ENCODE measurements at places on chromosomes 13 and 19.

GRCh38 chr13:110665491-110666254 is 40.2 kb downstream of the CARS2 start:
- no peak for DNase-seq

GRCh38 chr13:106532111-106532929 is 3.1 kb downstream of the EFNB2 start:
- DNase-seq: peak; percentile 54

DNA sequence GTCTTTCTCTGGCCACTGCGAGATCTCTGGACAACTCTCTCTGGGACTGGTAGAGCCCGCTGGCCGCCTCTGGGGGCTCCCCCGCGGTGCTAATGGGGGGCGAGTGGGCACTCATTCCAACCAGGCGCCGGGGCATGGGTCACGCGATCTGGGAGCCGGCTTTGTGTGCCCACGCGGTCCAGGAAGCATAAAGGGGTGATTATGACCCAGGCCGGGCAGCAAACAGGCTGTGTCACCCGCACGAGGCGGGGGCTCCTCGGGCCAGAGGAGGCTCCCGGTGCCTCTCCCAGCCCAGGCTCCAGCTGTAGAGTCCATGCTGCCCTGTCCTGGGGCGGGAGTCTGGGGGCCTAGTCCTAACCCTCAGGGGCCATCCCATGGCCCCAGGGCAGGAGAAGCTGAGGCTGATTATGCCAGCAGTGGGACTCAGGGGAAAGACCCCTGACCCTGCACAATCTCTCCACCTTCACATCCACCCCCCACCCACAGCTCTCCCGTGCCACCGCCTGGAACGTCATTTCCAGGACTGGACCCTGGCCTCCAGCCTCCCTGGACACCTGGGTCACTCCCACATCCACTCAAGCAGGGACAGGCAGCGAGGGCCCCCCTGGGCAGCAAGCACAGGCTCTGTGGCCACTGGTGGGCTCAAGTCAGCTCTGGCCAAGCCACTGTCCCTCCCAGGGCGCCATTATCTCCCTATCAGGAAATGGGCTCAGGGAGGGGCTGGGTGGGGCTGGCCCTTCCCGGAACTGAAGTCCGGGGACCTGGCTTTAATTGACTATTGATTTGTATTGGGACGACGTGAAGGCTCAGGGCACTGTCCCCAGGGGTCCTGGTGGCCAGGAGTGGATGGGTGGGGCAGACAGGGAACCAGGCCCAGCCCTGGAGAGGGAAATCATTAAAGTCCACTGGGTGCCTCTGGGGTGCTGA is 50.0 kb downstream of the PTPRS start:
- no peak for DNase-seq

- peak; percentile 24 for DNase-seq
Measured at GRCh38 chr13:47420020-47420419, 523.2 kb upstream of the HTR2A start.

GRCh38 chr19:38173291-38174041 is 50.6 kb downstream of the DPF1 start:
- DNase-seq: peak; percentile 98

GRCh38 chr19:17125728-17126677 is 50.4 kb downstream of the MYO9B start:
- DNase-seq: no peak

- DNase-seq: peak; percentile 62
Measured at GRCh38 chr19:2661615-2662014, 40.9 kb downstream of the GNG7 start.

- DNase-seq: no peak
Measured at GRCh38 chr13:23787464-23787863, 101.7 kb downstream of the MIPEP start.

- DNase-seq: no peak
Measured at GRCh38 chr13:43339145-43339804, 315.9 kb downstream of the DNAJC15 start.

DNA sequence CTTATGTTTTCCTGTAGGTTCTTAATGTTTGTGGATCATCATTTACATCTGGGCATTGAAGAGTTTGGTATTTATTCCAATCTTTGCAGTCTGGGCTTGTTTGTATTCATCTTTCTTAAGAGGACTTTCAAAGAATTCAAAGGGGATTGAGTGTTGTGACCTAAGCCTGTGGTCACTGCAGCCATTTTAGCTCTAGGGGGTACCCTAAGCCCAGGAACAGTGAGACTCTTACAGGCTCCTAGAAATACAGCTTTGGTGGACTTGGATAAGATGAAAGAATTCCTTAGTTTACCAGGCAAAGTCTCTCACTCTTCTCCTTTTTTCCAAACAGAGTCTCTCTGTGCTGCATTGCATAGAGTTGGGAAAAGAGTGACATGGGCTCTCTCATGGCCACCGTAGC is 2539.0 kb upstream of the PCDH20 start:
- no peak for DNase-seq

- no peak for DNase-seq
Measured at GRCh38 chr13:98937911-98938381, 39.9 kb downstream of the DOCK9 start.

DNA sequence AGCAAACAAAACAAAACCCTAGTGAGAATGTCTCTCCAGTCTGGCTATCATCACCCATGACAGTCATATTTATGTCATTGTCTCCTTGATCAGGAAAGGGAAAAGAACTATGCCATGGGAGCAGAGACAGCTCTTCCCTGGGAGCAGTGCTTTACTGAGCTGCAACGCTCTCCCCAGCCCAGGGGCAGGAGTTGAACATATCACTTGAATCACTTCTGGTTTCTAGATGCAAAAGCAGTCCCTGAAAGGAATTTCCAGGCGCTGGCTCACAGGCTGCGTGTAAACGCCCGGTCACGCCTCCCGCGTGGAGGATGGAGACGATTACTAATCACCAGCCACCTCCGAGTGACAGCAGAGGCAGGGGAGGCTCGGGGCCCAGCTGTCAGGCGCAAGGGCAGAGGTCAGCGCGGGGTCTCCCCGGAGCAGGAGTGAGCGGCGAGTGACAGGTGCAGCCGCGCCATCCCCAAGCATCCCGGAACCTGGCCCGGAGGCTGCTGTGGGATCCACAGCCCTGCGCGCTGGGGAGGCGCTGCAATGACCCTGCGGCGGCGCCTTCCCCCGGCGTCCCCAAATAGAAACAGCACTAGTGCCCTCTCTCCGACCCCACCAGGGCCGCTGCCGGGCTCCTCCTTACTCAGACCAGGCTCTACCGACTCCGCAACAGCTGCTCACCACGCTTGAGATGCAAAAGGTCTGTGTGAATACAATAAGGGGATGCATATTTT is 23.5 kb upstream of the DCLK1 start:
- no peak for DNase-seq

DNA sequence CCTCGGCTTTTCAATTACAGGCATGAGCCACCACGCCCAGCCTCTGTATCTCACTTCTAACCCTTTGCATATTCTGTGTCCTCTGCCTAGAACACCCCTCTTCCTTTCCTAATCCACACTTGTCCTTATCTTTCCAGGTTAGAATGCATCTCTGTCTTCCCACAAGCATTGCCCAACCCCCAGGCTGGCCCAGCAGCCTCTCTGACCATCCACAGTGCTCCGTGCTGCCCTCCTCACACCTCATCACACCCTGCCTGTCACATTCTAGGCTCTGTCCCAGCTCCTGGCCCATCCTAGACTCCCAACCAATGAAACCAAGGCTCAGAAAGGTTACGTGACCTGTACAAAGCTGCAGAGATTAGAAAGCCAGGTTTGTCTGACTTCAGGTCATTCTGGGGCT is 11.3 kb downstream of the JAK3 start:
- DNase-seq: no peak

DNA sequence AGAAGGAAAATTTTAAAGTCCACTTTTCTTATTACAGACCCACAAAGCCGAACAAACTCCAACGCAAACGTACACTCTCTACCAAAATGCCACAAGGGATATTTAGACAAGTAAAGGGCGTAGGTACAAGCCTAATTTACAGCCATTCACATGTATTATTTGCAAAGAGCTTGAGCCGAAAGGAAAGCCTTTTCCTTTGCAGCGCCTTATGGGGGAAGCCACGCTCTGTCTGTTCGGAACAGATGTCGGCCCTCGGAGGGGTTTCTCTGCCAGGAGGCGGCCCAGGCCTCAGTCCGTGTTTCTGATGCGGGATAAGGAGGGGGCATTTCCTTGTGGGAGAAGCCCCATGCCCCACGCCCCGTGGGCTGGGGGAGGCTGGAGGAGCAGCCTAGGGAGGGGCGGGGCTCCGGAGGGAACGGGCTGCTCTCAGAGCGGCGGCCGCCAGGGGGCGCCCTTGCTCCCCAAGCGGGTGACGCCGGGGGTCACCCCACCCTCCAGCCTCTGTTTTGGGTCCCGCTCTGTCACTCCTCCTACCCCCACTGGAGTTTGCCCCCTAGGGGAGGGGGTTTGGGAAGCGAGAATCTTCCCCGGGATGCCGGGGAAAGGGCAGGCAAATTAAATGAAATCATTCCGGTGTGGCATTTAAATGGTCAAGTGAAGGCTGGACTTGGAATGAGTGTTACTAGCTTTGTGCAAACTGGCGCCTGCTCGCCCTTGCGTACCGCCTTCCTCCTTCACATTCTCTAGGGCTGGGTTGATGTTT is 2.9 kb downstream of the HTR2A start:
- DNase-seq: peak; percentile 81

GRCh38 chr19:3684054-3684816 is 16.0 kb downstream of the PIP5K1C start:
- DNase-seq: no peak

GRCh38 chr19:18464646-18465045 is 26.7 kb upstream of the ISYNA1 start:
- peak; percentile 28 for DNase-seq

- DNase-seq: no peak
Measured at GRCh38 chr13:20173116-20173746, 12.4 kb upstream of the GJA3 start.

DNA sequence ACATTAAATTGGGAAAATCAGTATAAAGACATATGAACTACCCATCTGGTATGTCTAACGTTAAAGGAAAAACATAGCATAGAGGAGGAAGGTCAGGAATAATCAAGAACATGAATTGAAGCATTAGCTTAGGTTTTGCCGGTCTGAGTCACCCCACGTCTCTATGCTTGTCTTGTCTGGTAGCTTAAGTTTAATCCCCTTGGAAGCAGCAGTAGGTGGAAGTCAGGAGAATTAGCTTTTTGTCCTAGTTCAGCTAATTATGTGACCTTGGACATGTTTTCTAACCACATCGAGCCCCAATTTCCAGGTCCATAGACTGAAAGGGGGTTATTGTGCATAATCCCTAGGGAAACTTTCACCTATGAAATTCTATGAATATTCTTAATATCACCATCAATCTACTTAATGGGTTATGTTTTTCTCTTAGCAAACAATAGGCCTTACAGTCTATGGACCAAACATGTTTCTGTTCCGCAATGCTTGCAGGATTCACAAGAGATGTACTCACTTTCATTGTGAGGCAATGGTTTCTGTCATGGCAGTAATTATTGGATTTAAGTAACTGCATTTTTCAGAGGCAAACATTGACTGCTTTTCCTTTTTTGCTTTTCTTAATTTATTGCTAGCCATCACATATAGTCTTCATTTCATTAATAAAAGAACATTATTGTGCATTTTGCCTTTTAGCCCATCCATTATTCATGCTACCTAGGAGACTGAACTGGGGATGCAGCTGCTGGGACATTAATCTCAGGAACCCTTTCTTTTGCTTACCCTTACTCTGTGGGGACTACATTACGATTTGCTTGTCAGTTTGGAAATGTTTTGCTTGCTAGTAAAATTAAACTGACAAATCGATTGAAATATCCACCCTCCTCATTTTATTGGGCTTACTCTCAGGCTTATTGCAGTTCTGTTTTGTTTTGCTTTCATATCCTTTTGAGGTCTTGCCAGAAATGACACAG is 304.8 kb upstream of the MAB21L1 start:
- DNase-seq: no peak

- DNase-seq: no peak
Measured at GRCh38 chr19:40279761-40280607, 5.2 kb downstream of the AKT2 start.

- no peak for DNase-seq
Measured at GRCh38 chr19:46603752-46604231, 2.7 kb downstream of the CALM3 start.

DNA sequence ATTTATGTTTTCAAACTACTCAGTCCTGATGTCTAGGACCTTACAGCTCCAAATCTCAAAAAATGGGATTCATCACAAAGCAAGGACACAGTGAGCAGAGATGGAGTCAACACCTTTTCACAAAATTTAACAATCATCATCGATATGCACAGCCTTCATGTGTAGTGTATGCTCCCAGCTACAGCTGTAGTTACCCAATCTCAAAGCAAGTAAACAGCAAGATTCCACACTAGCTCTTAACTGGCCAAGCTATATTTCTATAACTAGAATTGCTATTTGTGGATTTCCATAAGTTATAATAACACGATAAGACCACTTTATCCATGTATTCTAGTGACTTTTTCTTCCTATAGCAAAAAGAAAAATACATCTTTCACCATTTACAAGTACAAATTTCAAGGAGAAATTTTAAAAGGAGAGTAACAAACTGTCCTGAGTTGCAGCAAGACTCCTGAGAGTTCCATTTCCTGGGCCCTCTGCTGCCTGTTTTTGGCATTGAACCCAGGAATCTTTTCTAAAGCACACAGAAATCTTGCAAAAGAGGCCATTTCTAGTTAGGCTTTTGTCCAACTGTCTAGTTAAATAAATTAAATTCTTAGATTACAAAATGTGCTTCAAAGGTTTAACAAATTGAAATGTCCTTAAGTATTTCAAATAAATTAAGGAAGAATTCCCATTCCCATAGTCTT is 460.6 kb downstream of the FGF14 start:
- DNase-seq: peak; percentile 12

DNA sequence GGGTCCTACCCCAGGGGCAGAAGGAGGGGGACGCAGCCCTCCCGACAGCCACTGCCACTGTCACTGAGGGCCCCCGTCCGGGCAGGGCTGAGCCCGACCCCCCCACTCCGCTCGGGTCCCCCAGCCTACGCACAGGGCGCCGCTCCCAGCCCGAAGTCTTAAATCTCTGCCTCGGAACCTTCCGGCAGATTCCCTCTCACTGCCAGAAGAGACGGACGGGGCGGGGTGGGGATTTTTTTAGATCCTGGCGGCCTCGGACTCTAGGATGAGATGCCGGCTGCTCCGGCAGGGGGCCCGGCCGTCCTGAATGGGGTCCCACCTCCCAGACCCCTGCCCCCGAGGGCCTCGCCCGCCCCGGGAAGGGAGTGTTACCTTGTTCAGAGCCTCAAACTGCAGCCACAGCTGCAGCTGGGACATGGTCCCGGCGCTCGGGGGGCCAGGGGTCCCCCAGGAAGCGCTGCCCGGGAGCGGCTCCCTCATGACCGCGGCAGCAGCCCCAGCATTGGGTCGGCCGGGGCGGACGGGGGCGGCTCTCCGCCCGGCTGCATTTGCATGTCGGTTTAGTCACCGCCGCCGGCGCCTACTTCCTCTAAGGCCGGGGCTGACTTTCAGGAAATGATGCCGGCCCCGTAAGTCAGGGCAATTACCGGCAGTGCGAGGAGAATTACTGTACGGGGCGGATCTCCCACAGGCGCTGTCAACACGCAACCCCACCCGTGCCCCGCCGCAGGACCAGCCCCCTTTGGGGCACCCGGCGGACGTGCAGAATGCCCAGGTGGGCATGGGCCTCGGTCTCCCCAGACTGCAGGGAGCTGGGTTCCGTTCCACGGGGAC is 28.1 kb downstream of the GPX4 start:
- peak; percentile 72 for DNase-seq

GRCh38 chr19:17246681-17247425 is 1.1 kb upstream of the NR2F6 start:
- DNase-seq: peak; percentile 60

- peak; percentile 50 for DNase-seq
Measured at GRCh38 chr13:72290962-72291681, 424.1 kb upstream of the DACH1 start.
